ENCODE measurements at places on chromosomes 11 and 22. TPM values are rescaled to one million over a fixed set of nuclear protein-coding genes. Genes with fewer than 3 reads are reported as not detected.

The SLC15A3 gene
- total RNA-seq, result 10.7 TPM

The KRTAP5-2 gene
- total RNA-seq, result not detected

The MUC2 gene
- total RNA-seq, result not detected

The NRXN2 gene
- 8.0 TPM for total RNA-seq

The CHADL gene
- total RNA-seq, result 1.1 TPM

All from smooth muscle cell of the pulmonary artery (primary cell).